ENCODE measurements at places on chromosomes 7 and 10. TPM values are rescaled to one million over a fixed set of nuclear protein-coding genes. Genes with fewer than 3 reads are reported as not detected.

- DNase-seq = no peak
Observed at GRCh38 chr10:122638106-122638505, 61.5 kb downstream of the C10orf120 start.

- no peak for DNase-seq
Observed at GRCh38 chr7:45071528-45071927, 17.2 kb downstream of the NACAD start.

CHST15 gene
- total RNA-seq = not detected

VPS41 gene
- 56.3 TPM for total RNA-seq

- DNase-seq = no peak
Observed at GRCh38 chr10:95537542-95537927, 23.6 kb downstream of the SORBS1 start.

DNA sequence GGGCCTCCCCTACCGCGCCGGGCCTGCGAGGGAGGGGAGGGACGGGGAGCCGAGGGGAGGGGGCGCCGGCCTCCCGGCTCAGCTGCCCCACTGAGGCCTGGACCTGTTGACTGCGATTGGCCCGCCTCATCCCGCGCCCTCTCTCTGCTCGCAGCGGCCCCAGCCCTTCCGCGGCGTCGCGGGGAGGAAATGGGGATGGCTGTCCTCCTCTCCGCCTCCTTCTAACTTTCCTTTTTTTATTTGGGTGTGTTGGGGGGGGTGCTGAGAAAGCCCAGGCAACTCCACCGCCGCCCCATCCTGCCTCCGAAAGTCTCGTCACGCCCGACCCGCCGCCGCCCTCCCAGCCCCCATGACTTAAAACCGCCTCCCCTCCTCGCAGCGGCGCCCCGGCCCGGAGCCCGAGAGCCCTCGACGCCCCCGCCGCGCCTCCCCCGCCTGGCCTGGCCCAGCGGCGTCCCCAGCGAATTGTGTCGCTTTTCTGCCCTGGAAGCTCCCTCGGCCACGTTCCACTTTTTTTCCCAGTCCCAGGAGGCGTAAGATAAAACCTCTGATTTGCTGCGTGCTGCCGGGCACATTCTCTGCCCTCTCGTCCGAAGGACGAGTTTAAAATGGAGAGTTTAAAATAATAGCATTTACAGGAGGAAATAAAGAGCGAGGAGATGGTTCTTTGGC is 842 bp upstream of the SKIDA1 start:
- peak; percentile 70 for DNase-seq

LIPF gene
- total RNA-seq = not detected

DNA sequence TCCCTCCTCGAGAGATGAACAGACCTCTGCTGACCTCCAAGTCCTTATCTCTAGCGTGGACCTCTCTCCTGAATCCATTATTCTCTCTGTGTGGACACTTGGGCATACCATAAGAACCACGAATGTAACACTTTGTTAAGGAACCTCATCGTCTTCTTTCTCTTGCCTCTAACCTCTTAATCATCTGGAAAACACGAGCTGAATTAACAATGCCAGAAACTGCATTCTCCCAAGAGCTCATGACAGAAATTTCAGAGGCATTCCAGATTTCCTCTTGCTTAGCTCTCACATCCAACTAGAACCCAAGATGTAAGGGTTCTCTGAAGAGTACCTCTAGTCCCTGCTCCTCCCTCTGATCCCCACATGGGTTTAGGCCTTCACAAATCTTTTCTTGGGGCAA is 101.5 kb downstream of the TRIL start:
- DNase-seq = no peak

- DNase-seq = no peak
Observed at GRCh38 chr10:97121041-97121440, 64.7 kb downstream of the SLIT1 start.

DNA sequence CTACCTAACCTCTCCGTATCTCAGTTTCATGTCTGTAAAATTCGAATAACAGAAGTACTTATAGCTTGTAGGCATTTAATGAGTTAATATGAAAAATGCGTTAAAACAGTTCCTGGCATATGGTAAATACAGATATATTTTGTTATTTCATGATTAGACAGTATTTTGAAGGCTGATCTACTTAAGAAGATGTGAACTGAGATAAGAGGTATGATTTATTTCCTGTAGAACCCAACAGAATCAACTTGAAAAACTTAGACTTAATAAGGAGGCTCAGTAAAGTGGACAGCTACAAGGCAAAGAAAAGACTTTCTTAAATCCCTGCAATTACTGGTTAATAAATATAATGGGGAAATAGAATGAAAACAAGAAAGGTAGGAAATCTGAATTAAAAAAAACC is 103.3 kb downstream of the FANK1 start:
- DNase-seq = no peak

GRCh38 chr7:98805956-98806838 is 63.6 kb downstream of the TMEM130 start:
- no peak for DNase-seq

GRCh38 chr7:134758981-134759380 is 20.5 kb upstream of the CALD1 start:
- DNase-seq = no peak

DNA sequence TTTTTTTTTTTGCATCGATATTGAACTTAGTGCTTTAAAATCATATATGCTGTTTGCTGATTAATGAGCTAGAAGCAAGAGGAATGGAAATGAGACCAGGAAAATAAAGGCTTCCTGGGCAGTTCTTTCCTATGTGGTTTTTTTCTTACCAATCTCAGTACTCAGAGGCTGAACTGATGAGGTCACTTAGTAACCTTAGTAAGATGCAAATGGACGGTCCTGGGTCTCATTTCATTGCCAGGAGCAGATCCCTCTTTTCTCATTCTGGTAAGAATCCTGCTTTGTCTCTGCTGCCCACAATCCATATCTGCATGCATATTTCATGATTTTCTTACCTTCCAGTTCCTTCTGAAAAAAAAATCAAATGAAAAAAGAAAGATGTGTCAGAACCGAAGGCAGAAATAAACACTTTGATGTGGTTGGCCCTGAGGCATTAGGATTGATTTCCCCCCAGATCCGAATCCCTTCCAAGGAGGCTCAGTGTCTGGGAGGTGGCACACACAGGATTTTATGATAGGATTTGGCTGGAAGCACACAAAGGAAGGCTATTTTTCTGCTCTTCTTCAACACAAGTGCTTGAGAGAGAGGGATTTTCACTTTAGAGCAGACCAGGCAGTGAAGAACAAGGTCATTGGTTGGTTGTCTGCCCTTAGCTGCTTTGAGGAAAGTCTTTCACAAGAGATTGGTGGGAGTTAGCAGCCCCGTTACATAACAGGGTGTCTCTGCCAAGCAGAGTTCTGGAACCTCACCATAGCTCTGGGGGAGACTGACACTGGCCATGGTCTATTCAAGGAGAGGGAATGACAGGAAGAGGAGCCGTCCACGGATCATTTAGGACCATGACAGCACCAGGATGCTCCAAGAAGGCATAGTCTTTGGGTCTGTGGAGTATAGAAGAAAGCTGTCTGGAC is 150.0 kb downstream of the CAMK1D start:
- peak; percentile 25 for DNase-seq
